H7 (cell line): ENCODE measurements at places on chromosomes 7 and 10. TPM values are rescaled to one million over a fixed set of nuclear protein-coding genes. Genes with fewer than 3 reads are reported as not detected.

- DNase-seq: no peak
Observed at GRCh38 chr10:106500925-106501525, 663.5 kb downstream of the SORCS1 start.

DNA sequence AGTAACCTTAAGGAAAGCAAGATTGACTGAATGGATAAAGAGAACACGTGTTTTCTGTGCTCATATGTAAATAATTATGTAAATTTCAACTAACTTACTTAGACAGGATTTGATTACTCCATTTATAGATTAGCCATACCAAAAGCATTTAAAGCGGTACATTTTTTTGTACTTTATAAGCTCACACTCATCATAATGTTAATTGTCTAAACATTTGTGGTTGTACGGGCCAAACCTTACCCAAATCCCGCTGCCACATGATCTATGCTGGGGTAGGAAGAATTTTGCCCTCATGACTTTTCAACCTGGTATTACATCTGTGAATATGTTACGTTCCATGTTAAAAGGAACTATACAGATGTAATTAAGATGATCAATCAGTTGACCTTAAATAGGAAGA, 29.1 kb downstream of the MKX start:
- no peak for DNase-seq

DNA sequence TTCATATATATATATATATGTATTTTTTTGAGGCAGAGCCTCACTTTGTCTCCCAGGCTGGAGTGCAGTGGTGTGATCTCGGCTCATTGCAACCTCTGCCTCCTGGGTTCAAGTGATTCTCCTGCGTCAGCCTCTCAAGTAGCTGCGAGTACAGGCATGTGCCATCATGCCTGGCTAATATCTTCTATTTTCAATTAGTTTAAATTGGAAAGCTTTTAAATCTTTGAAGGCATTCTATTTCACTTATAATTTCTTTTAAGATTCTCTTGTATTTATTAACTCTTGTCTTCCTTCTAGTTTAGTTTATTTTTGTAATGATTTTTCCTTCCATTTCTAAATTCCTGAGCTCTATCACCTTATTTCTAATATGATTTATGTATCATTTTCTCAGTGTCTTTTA, 71.2 kb downstream of the TPST1 start:
- DNase-seq: no peak

DNA sequence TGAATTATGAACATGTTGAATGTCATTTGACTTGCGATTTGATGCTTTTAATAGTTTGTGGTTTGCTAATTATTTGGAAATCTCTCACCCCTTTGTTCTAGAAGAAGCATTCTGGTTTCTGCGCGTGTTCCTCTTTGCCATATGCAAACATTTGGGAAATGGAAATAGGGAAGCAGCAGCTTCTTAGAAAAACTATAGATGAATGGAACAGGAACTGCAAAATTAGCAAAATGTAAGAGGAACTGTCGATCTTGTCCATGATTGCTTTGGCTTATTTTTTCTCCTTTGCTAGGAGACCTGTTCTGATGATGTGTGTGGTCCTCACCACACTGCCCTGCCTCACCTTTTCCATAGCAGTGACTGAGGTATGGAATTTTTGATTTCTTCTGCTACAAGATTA, 19.0 kb downstream of the TMEM236 start:
- DNase-seq: no peak

- no peak for DNase-seq
Observed at GRCh38 chr10:61835069-61835945, 66.2 kb upstream of the ARID5B start.

DNA sequence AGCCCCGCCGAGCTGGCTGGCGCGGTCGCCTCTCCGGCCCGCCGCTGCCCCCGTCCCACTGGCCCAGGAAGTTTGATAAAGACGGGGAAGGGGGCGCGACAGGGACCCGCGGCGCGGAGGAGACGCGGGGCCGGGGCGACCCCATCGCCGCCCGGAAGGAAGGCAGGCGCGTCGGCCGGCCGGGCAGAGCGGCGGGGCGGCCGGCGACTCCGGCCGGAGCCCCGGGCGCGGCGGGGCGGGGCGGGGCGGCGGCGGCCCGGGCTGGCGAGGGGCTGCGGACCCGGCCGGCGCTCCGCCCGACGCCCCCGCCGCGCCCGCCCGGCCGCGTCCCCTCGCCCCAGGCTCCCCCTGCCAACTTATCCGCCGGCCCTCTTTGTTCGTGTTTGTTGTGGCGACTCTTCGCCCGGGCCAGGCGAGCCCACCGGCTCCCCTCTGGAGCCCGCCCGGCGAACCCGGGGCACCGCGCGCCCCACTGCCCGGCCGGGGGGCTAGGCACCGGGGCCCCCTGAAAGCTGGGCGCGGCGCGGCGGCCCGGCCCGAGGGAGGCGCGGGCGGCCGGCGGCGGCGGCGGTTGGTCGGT, 571 bp downstream of the KDM7A start:
- peak; percentile 72 for DNase-seq

DNA sequence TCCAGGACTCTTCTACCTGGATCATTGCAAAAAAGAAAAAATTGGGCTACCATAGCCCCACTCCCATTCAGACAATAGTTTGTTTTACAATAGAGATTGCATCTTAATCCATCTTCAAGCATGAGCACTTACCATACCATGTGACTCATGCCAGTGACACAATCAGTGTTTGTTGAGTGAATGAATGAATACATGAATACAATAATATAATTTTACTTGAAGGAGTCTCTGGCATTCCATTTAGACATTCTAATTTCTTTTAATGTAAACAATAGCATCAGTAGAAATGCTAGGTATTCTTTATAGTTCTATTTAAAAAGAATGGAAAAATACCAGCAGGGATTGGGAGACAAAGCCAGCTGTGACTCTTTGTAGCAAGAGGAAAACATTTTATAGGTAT, 141.6 kb upstream of the AKR1E2 start:
- DNase-seq: no peak

- DNase-seq: peak; percentile 91
Observed at GRCh38 chr7:101169838-101170551, 4.6 kb upstream of the VGF start.

MYH16 gene
- not detected in 2 replicates for total RNA-seq

SOSTDC1 gene
- total RNA-seq: not detected in 2 replicates

GRCh38 chr7:17671956-17672355, 268.3 kb downstream of the SNX13 start:
- no peak for DNase-seq
